Small intestine (tissue), 16 donors: ENCODE measurements at places on chromosomes 3 and 15. TPM values are rescaled to one million over a fixed set of nuclear protein-coding genes. Genes with fewer than 3 reads are reported as not detected.

- peak; percentile 89 for DNase-seq
- H3K27ac ChIP-seq = no peak overlapping the region
- H3K36me3 ChIP-seq = no peaks in the 10 kb centered on the region
- no peaks in the 10 kb centered on the region for H3K27me3 ChIP-seq
- H3K4me1 ChIP-seq = peaks cover 11% of the 10 kb centered on the region
Observed at GRCh38 chr3:169591159-169591951, 72.2 kb downstream of the MECOM start.

DNA sequence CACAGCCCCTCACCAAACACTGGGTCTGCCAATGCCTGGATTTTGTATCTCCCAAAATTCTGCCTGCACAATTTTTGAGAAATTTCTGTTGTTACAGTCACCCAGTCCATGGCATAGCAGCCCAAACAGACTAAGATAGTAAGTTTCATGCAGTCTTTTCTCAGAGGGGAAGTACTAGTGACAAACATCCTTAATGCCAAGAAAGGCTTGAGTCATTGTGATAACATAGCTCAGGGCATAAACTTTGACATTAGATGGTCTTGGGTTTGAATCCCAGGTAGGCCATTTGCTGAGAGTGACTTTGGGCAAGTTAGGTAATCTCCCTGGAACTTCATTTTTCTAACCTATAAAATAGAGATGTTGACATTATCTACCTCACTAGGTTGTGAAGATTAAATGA lies 36.1 kb upstream of the PFN2 start:
- H3K4me3 ChIP-seq = no peak overlapping the region
- H3K4me1 ChIP-seq = no peaks in the 10 kb centered on the region
- no peak overlapping the region for H3K27ac ChIP-seq
- H3K27me3 ChIP-seq = no peaks in the 10 kb centered on the region
- no peak for DNase-seq

GRCh38 chr15:35755237-35755802 lies 209.4 kb upstream of the DPH6 start:
- no peaks in the 10 kb centered on the region for H3K4me1 ChIP-seq
- H3K27me3 ChIP-seq = no peaks in the 10 kb centered on the region
- H3K27ac ChIP-seq = no peak overlapping the region
- H3K36me3 ChIP-seq = no peaks in the 10 kb centered on the region
- no peak overlapping the region for H3K4me3 ChIP-seq
- no peak for DNase-seq

DNA sequence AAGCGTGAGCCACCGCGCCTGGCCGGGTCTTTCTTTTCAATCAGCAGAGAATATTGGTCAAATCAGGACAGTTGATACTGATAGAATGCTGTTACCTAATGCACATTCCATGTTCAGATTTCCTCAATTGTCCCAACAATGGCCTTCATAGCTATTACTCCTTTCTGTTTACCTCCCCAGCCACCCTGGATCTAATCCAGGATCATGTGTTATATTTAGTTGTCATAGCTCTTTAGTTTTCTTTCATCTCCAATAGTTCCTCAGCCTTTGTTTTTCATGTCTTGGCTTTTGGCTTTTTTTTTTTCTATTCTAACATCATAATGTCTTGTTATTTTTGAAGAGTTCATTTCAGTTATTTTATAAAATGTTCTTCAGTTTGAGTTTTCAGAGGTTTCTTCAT lies 14.6 kb downstream of the USP3 start:
- no peak overlapping the region for H3K4me3 ChIP-seq
- H3K36me3 ChIP-seq = no peaks in the 10 kb centered on the region
- no peaks in the 10 kb centered on the region for H3K27me3 ChIP-seq
- DNase-seq = no peak
- peaks cover 13% of the 10 kb centered on the region for H3K4me1 ChIP-seq
- no peak overlapping the region for H3K27ac ChIP-seq

DNA sequence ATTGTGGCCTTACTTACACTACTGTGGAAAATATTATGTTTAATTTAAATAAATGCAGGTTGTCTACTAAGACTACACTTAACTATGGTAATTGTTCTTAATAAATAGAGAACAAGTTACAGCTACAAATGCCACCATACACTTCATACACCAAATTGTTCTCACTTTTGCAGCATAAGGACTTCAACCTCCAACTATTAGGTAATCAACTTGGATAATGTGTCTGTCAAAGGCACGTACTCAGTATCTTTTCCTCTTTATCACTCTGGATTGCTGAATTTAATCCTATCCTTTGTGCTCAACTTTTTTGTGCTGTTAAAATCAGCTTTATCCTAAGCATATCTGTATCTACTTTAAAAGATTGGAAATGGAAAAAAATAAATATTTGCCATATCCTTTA lies 41.6 kb upstream of the TMEM87A start:
- peak; percentile 71 for DNase-seq
- no peak overlapping the region for H3K4me3 ChIP-seq
- H3K4me1 ChIP-seq = no peaks in the 10 kb centered on the region
- H3K27me3 ChIP-seq = no peaks in the 10 kb centered on the region

- H3K27me3 ChIP-seq = no peaks in the 10 kb centered on the region
- no peak for DNase-seq
- H3K27ac ChIP-seq = no peak overlapping the region
- H3K36me3 ChIP-seq = no peaks in the 10 kb centered on the region
- H3K4me1 ChIP-seq = no peaks in the 10 kb centered on the region
Observed at GRCh38 chr3:162224746-162225145, 728.1 kb downstream of the OTOL1 start.

DNA sequence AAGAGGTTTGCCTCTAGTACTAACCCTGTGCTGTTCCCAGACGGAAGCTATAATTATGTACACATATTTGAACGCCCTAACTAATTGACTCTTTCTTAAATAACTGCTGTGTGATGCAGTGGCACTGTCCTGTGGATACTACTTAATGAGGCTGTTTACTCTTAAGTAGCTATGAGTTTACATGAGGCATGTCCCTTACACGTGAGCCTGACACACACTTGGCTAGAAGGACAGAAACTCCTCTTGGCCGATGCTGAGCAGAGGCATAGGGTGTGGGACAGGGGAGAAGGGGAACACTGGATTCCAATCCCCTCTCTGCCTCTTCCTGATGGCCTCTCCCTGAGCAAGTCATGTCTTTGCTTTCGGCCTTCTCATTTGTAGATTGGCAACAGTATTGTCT lies 21.9 kb downstream of the EHD4 start:
- no peaks in the 10 kb centered on the region for H3K4me1 ChIP-seq
- no peak overlapping the region for H3K4me3 ChIP-seq
- H3K27me3 ChIP-seq = no peaks in the 10 kb centered on the region

DNA sequence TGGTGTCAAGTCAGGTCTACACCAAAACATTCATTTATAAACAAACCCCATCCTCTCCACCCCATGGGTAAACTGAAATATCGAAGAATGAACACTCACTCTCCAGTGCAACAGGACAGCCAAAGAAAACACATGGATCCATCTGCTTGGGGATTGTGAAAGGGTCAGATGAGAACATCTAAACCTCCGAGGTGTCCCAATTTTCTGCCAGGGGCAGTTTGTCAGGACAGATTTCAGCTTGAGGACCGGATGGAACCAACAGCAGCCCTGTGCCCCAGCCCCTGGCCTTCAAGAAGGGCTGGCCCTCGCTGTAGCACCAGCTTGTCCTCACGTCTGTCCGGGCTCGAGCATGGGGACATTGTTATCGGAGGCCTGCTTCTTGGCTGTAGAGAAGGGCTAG lies 45.5 kb downstream of the PCSK6 start:
- H3K4me3 ChIP-seq = no peak overlapping the region
- no peaks in the 10 kb centered on the region for H3K27me3 ChIP-seq

DNA sequence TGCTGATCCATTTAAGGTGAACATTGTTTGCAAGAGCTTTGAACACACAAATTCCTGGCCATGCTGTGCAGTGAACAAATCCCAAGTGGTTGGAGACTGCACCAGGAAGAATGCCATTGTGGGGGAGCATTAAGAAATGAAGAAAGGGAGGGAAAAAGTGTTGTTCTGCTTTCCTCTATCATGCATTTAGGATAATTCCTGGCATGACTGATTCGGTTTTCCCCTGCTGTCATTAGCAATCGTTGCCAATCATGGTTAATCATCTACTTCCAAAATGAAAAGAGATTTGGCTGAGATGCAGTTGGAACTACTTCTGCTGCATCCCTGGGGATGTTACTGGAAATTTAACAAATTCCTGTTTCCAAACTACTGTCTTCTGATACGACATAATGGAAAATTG lies 73.7 kb upstream of the ZPLD1 start:
- no peak for DNase-seq
- H3K36me3 ChIP-seq = no peaks in the 10 kb centered on the region
- no peaks in the 10 kb centered on the region for H3K27me3 ChIP-seq
- no peaks in the 10 kb centered on the region for H3K4me1 ChIP-seq
- H3K27ac ChIP-seq = no peak overlapping the region
- H3K4me3 ChIP-seq = no peak overlapping the region

Gene NR2E3
- polyA plus RNA-seq = 0.25 TPM

Gene SYNPR
- not detected for polyA plus RNA-seq

Gene TRA2B
- polyA plus RNA-seq = 57.8 TPM

Gene TIMP4
- 0.89 TPM for polyA plus RNA-seq

Gene STRC
- polyA plus RNA-seq = 0.31 TPM
